ENCODE measurements at places on chromosomes 11 and 22.
A peak's percentile ranks its signal among the peaks of the same experiment; 100 is the strongest.

DNA sequence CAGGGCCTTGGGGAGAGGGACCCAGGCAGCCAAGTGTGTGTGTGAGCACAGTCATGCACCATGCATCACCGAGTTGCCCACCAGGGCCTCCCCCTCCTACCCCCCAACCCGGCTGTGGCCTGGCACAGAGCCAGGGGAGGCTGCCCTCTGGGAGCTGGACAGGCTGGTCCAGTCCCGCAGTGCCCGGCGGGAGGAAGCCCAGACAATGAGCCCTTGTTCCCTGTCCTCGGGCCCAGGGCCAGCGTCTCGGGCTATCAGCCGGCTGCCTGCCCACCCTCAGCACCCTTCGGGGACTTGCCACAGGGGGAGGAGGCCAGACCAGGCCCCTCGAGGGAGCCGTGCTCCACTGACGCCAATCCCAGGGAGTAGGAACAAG is 4.5 kb downstream of the LRRC75B start:
- no peak for DNase-seq

DNA sequence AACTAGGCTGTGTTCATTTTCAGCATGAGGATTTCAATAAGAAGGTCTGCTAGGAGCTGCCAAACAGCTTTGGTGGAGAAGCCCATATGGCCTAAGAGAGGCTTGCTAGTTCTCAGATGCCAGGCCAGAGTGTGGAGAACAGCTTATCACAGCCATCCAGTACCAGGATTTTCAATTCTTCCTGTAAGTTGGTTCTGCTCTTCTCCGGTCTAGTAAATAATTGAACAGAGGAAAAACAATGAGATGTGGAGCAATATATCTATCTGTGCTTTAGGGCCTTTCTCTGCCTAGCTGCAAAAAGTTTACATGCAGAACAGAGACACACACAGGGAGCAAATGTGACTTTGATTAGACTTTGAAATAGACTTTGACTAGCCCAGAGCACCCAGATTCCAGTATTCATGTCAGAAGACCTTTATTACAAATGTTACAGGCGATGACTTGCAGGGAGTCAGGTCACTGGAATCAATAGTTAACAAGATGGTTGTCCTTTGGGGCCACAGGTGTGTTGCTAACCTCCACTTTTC is 19.8 kb upstream of the PPP2R1B start:
- no peak for DNase-seq

GRCh38 chr11:105229257-105229656 is 89.7 kb upstream of the CARD18 start:
- no peak for DNase-seq

- DNase-seq: no peak
Measured at GRCh38 chr22:50461979-50462540, 12.8 kb downstream of the SBF1 start.

GRCh38 chr11:68581439-68581838 is 102.9 kb upstream of the GAL start:
- no peak for DNase-seq

DNA sequence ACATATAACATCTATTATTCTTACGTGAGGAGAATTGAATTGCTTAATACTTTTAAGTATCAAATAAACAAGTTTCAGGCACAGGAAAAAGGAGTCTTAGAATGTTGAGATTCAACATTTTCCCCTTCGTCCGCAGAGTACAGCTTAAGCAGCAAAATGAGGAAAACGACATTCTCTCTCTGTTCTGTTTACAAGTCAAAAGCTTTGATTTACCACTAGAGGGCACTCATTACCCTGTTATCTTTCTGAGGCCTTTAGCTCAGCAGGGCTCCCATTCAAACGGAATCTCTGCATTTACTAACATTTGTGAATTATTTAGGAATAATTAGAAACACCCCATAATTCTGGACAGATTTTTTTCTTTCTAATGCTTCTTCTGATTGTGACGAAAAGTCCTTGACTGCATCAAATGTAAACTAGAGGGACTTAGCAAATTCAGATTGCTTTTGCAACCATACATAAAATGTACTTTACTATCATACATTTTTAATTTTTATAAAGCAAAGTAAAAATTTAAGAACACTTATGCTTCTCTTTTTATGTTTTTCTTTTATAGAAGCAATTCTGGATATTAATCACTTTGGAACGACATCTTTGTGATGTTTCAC is 75.0 kb downstream of the JRKL start:
- peak; percentile 45 for DNase-seq

- no peak for DNase-seq
Measured at GRCh38 chr11:96188243-96189006, 154.6 kb downstream of the MAML2 start.

DNA sequence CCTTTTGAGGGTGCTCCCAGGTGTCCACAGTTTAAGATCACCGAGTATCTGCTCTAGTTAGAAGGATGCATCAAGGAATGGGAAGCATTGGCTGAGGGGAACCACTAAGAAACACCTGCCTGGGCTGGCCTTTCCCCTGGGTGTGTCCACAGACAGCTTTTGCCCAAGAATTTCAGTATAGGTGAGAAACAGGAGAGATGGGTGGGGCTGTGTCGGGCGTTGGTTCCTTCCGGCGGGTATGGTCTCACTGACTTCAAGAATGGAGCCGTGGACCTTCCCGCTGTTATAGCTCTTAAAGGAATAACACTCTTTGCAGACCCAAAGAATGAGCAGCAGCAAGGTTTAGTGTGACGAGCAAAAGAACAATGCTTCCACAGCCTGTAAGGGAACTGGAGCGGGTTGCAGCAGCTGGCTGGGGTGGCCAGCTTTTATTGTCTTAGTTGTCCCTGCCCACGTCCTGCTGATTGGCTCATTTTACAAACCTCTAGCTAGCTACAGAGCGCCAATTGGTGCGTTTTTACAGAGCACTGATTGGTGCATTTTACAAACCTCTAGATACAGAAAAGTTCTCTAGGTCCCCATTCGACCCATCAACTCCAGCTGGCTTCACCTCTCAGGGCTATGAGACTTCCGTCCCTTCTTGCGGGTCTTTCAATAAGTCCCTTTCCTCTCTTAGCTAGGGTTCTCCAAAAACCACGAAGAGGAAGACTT is 2.4 kb downstream of the FADS1 start:
- no peak for DNase-seq

DNA sequence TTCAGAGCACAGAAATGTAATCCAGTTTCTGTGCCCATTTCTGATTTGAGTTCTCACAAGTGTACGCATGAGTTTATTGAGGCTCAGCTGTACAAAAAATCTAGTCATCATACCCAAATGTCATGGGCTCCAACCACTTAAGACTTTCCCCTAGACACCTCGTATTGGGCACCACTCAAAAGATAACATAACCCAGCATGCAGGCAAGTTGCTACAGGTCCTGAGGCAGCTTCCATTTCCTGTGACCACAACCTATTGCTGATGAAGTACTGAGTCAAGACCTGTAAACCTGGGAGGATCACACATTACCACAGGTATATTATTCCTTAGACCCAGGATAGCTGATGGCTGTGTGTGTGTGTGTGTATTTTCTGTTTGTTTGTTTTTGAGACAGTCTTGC is 95.2 kb downstream of the MRTFA start:
- DNase-seq: no peak

GRCh38 chr11:69653406-69653960 is 12.5 kb downstream of the CCND1 start:
- no peak for DNase-seq

- no peak for DNase-seq
Measured at GRCh38 chr11:74462631-74463030, 4.7 kb downstream of the KCNE3 start.

GRCh38 chr11:13321431-13321830 is 43.8 kb downstream of the BMAL1 start:
- DNase-seq: no peak

DNA sequence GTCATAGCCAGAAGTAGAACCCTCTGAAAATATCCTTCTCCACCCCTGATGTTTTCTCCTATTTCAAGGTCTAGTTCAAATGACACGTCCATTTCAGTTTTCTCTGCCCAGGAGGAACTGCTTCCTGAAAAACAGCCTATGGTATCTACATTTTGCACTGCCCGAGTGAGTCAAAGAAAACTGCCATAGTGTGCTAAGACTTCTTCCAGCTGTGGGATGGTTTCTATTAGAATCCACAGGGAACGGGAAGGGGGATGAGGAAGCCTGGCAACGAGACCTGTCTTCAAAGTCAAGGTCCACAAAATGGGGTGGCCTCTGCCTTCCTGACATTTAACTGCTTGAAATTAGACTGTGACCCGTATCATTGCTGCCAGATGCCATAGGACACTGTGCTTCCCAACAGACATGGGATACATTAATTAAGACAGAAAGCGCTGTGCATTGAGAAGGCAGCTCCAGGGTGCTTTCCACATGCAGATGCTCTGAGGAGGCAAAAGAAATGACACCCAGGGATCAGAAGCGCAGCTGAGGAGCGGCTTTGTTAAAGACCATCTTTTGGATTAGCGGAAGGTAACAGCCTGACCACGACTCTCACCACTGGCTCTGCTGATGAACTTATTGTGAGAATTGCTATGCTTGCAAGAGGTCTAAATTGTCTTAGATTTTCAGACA is 39.4 kb upstream of the NUP50 start:
- no peak for DNase-seq

- no peak for DNase-seq
Measured at GRCh38 chr11:111049131-111049530, 196.4 kb upstream of the POU2AF2 start.

DNA sequence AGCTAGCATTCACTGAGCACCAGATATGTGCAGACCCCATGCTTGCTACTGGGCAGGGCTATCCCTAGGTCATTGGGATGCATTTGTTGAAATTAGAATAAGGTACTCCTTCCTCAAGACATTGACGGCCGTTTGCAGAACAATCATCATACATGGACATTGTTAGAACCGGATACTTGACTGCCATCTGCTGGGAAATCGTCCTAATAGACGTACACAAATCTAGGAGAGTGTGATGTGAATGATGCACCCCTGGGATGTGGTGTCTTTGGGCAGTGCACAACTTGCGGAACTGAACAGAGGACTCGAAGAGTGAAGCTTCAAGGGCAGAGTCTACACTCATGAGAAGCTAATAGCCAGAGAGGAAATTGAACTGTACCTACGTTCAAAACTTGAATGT is 35.9 kb downstream of the MYO18B start:
- no peak for DNase-seq

DNA sequence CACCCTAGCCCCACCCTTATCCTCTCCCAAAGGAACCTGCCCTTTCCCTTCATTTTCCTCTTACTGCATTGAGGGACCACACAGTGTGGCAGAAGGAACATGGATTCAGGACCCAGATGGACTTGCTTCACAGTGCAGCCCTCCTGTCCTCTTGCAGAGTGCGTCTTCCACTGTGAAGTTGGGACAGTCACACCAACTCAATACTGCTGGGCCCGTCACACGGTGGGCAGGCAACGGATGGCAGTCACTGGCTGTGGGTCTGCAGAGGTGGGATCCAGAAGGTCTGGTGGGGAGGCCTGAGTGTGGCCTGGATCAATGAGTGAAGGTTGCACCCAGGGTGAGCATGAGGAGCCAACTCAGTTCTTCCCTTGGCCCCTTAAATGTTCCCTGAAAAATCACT is 129.9 kb upstream of the B3GAT1 start:
- DNase-seq: no peak

- DNase-seq: no peak
Measured at GRCh38 chr11:122179961-122180834, 64.2 kb upstream of the BLID start.

DNA sequence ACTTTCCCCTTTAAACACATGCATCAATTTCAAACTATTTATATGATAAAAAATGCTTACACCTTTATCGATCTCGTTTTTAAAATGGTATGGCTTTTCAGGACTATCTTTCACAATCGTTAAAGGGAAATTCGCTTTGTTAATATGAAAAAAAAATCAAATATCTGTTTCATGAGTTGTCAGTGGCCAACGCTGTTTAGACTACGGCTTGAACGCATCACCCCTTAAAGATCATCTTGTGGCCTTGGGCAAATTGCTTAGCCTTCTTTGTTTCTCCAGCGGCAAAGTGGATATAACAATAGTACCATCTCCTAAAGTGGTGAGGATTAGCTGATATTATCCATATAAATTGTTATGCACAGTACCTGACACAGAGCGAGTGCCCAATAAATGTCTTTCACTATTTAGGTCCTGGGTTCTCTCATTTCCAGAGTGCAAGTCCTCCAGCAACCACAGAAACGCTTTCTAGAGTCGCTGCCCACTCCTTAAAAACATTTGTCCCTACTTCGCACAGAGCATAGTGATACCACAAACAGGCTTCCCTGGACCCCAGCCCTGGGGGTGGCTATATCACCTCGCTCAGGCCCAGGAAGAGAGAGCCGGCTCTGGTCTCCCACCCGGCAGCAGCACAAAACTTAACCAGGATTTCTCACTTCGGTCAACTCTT is 904 bp downstream of the SLC35F2 start:
- no peak for DNase-seq

GRCh38 chr11:65609229-65609628 is 4.8 kb downstream of the MAP3K11 start:
- DNase-seq: no peak

DNA sequence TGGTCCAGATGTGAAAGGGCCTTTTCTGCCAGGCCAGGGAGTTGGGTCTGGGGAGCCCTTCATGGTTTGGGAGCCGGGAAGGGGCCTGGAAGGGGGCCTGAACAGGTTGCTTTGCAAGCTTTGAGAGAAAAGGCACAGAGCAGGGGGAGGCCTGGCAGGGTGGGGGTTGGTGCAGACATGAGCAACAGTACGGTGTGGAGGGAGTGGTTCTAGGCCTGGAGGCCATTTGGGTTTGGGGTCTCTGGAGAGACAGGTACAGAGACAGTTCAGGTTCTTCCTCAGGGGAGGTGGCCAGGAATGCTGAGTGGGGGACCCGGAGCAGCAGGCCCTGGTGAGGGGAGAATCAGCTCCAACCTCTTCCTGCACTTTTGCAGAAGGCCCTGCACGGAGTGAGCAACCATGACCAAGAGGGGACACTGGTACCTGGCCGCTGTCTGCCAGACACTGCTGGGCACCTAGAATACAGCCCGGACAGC is 1.4 kb downstream of the KDELR3 start:
- DNase-seq: no peak

GRCh38 chr22:20395907-20396287 is 1.9 kb downstream of the ZNF74 start:
- DNase-seq: no peak

All from central memory CD4-positive, alpha-beta T cell (primary cell).